NCI-H1417 treated with DMSO at 0.1 percent for 48 hours (cell line): ENCODE measurements at places on chromosomes 7 and 10.

GRCh38 chr10:53088961-53089360 lies 316.4 kb upstream of the MBL2 start:
- DNase-seq = no peak

GRCh38 chr10:17984056-17984455 lies 32.3 kb downstream of the SLC39A12 start:
- no peak for DNase-seq

- no peak for DNase-seq
Observed at GRCh38 chr7:96775046-96775445, 65.4 kb upstream of the SEM1 start.

- no peak for DNase-seq
Observed at GRCh38 chr7:25926451-25926850, 225.5 kb upstream of the NFE2L3 start.

- no peak for DNase-seq
Observed at GRCh38 chr7:143811-144453, 48.4 kb upstream of the FAM20C start.

DNA sequence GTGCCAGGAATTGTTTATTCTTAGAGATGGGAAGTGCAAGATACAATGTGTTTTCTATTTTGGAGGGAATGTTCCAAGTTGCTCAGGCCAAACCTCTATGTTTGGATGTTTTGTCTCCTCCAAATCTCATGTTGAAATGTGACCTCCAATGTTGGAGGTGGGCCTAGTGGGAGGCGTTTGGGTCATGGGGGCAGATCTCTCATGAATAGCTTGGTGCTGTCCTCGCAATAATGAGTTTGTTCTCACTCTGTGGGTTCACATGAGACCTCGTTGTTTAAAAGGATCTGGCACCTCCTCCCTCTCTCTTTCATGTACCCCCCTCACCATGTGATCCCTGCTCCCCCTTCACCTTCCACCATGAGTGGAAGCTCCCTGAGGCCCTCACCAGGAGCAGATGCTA lies 8.3 kb upstream of the GDF10 start:
- DNase-seq = no peak

DNA sequence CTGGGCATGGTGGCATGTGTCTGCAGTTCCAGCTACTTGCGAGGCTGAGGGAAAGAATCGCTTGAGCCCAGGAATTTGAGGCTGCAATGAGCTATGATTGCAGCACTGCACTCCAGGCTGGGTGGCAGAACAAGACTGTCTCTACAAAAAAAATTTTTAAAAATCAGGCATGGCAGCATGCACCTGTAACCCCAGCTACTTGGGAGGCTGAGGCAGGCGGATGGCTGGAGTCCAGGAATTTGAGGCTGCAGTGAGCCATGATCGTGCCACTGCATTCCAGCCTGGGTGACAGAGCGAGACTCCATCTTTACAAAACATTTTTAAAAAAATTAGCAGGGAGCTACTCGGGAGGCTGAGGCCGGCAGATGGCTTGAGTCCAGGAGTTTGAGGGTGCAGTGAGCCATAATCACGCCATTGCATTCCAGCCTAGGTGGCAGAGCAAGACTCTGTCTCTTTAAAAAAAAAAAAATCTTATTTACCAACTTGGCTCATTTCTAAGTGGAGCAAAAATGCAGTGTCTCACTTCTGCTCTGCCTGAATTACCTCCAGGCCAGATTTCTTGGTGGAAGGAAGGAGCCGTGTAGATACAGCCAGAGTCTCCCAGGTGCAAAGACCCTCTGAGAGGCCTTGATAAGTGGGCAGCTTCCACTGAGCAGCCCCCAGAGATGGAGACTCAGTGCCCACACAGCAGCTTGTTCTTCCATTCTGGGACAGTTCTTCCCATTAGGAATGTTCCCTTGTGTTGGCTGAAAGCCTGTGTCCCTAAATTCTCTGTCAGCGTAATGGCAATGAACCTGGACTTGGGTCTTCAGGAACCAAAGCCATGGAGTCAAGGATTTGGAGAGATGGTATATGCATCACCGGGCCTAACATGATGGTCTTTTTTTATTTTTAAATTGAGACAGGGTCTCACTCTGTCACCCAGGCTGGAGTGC lies 30.0 kb downstream of the GTF2IRD1 start:
- no peak for DNase-seq

- no peak for DNase-seq
Observed at GRCh38 chr10:58952747-58953466, 223.5 kb upstream of the PHYHIPL start.
